Iris pigment epithelial cell (primary cell): ENCODE measurements at places on chromosomes 1 and 21.

- peak; percentile 100 for DNase-seq
Measured at GRCh38 chr21:34836103-34836932, 167.5 kb downstream of the CLIC6 start.

- no peak for DNase-seq
Measured at GRCh38 chr1:27037518-27037917, 24.9 kb upstream of the TENT5B start.

DNA sequence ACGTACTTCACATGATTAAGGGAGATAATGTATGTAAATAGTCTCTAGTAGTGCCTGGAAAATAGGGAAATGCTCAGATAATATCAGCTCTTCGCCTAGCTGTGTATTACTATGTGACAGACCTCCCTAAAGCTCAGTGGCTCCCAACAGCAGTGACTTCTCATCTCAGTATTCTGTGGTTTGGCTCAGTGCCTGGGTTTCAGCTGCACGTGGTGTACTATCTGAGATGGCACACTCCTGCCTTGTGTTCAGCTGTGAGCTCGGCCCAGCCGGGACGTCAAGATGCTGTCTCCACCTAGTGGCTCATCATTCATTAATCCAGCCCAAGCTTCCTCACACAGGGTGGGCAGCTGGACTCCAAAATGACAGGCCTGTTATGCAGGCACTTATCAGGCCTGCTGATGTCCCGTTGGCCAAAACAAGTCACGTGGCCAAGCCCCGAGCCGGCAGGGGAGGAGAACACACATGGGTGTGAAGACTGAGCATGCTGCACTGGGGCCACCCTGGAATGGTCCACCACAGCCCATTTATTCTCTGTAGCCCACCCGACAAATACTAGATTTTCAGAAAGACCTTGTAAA, 17.8 kb downstream of the SLFNL1 start:
- DNase-seq, result peak; percentile 99

DNA sequence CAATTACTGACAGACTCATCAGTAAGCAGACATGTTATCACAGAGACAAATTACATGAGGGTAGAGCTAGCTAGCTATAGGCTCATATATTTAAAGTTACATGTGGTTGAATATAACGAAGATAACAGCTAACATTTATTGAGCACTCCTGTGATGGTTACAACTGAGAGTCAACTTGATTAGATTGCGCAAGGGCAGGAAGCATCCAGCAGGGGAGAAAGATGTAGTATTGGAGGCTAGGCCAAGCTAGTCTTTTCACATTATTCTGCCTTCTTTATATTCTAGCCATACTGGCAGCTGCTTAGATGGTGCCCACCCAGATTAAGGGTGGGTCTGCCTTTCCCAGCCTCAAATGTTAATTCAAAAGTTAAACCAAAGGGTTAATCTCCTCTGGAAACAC, 37.1 kb downstream of the PIGK start:
- DNase-seq, result no peak

- DNase-seq, result no peak
Measured at GRCh38 chr21:33774551-33774950, 132.2 kb downstream of the ITSN1 start.

GRCh38 chr1:182446033-182446669, 3.8 kb upstream of the RGSL1 start:
- DNase-seq, result peak; percentile 41

GRCh38 chr1:37691497-37692077, 729 bp upstream of the CDCA8 start:
- peak; percentile 76 for DNase-seq

DNA sequence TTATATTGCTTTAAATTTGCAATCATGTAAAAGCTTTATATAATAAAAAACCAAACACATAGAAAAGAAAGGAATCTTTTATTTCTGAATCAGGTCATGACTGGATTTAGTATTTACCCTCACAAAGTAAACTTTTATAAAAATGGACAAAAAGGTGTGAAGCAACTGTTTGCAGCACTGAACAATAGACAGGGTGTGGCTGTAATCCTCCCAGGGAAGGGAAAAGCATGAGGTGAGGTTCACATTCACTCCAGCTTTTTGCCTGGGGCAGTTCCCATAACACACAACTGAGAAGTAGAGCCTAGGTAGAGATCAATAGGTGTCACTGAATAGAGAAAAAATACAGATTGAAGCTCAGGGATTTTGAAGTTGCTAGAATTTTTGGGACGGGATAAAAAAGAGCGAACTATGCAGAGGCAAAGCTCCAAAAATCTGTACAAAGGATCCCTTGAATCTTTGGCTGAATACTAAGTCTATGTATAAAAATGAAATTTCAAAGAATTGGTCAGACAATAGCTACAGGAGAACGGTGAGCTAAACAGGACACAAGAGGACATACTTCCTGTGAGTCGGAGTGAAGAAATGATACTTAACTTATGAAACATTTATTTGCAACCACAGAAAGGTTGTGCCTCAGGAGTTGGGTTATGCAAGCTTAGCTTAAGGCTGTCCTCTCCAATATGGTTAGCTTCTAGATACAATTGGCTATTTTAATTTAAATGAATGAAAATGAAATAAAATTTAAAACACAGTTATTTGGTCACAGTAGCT, 162.0 kb upstream of the ZP4 start:
- DNase-seq, result no peak

- no peak for DNase-seq
Measured at GRCh38 chr1:29981586-29982239, 741.7 kb downstream of the MATN1 start.

DNA sequence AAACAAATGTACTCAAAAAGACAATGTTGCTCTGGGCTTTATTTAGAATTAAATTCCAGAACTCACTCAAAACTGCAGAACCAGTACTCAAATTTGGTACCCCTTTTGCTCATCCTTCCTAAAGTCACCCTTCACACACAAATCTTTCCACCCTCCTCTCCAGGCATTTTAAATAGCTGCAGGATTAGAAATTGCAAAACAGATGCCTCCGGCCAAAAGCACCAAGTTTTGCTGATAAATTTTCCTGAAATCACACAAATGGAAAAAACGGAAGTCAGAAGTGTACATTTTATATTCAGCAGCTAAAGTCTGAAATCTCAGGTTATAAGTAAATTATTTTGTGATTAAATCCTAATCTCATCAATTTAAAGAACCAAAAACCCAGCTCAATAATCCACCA, 147.0 kb downstream of the NRIP1 start:
- no peak for DNase-seq

- no peak for DNase-seq
Measured at GRCh38 chr1:116131866-116132605, 20.8 kb downstream of the MAB21L3 start.

- DNase-seq, result no peak
Measured at GRCh38 chr1:116983112-116983511, 18.4 kb upstream of the CD101 start.

DNA sequence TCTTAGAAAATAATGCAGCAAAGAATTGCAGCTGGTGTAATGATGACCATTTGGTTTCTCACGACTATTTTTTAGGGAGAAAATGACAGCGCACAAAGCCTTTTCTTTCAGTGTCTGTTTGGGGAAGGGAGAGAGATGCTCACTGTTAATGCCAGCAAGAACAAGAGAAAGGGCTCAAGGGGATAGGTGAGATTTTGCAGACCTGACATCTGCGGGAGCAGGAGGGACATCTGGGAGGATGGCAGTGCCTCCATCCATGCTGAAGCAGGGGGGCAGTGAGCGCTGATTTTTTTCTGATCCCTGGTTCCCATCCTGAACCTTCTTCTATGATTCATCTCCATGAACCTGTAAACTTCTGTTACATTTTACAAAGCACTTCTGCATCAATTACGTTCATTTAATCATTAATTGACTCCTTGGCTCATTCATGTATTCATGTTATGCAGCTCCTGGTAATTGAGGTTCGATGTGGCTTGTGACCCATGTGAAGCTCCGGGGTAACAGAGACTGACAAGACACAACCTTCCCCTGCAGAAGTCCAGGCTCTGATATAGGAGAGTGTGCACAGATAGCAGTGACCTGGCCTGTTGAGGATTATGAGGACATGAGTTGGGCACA, 595.3 kb downstream of the PTPRU start:
- DNase-seq, result no peak

DNA sequence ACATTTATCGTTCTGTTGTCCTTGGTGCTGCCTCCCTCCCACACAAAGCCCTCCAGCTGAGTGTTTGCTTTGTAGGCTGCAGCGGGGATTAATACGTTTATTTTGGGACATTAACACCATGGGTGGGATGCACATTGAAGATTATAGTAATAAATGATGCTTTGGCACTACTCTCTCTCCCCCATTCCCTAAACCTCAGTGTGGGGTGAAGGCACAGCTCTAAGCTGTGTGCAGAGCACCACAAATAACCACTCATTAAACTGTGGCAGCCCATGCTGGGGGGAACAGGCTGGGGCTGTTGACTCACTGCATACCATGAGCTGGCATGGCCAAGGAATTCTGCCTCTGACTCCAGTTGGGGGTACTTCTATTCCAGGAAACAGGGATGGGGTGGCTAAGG, 7.7 kb downstream of the PCP4L1 start:
- DNase-seq, result no peak

DNA sequence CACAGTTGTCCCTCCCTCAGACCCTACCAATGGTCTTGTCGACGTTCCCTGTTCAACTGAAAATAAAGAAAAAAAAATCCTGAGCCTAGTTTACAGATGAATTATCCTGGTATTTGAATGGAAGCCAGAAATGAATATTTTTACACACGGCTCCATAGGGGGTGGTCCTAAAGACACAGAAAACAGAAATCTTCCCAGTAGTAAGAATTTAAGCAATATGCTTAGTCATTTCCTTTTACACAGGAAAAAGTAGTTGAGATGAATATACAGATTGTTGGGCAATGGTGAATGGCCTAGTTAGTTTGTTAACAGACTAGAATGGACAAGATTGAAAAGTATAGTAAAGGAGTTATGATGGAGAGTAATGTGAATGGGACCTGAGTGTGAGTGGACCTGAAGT, 67.4 kb downstream of the RGS18 start:
- peak; percentile 93 for DNase-seq

DNA sequence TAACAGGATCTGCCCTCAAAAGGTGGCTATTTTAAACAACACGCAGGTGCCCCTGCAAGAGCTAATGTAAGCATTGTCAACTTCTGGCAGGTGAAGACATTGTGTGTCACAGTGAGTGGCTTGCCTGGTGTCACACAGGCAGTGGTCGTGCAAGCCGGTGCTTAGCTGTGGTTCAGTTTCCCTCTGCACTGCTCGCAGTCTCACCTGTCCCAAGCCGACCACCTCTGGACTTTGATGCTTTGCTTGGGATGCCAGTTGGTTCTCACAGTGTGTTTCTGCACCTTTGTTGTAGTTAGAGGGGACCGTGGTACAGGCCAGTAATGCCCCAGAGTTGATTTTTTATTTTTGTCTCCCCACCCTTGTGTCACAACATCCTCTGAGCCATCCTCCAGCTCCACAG, 85.2 kb downstream of the UCK2 start:
- no peak for DNase-seq
